ENCODE measurements at places on chromosomes 2 and 18.

DNA sequence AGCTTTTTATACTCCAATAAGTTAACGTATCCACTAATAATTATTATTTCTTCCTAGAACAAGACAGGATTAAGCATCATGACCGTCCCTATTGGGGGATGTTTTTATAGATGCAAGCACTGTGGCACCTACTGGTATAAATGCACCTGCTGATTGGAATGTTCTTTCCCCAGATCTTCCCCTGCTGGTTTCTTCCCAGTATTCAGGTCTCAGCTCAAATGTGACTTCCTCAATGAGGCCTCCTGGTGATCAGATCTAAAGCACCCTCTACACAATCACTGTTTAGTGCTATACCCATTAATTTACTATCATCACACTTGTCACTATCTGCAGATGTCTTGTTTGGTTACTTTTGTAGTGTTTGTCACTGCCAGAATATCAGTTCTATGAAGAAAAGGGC is 3.9 kb upstream of the TYMS start:
- no peak for DNase-seq

GRCh38 chr2:85930129-85931124 is 41.6 kb upstream of the ST3GAL5 start:
- DNase-seq: no peak

DNA sequence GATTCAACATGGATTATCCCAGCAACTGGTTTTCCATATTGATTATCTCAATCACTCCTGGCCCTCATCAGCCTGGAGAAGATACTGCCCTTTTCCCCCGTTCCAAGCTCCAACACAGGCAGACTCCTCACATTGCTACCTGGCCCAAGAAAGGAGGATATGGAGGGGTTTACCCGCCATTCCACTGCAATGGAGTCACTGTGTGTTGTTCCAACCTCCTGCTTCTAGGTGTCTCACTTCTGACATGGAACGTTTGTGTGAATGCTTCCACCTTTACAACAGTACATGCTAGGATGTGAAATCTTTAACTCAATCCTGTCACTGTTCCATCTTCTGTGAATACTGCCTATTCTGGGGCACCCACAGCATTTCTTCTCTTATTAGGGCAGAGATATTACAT is 36.7 kb downstream of the RMP24 start:
- DNase-seq: no peak

DNA sequence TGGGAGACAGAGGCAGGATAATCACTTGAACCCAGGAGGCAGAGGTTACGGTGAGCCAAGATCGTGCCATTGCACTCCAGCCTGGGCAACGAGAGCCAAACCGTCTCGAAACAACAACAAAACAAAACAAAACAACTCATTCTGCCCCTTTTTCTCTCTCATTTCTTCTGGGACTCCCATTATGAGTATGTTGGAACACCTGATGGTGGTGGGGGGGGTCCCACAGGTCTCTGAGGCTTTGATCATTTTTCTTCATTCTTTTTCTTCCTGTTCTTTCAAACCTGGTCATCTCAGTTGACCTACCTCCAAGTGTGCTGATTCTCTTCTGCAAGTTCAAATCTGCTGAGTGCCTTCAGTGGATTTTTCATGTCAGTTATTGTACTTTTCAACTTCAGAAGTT is 8.2 kb upstream of the FAM161A start:
- DNase-seq: no peak

- DNase-seq: no peak
Observed at GRCh38 chr2:48711343-48711742, 44.2 kb downstream of the LHCGR start.

- no peak for DNase-seq
Observed at GRCh38 chr2:117958186-117958585, 55.7 kb downstream of the CCDC93 start.

DNA sequence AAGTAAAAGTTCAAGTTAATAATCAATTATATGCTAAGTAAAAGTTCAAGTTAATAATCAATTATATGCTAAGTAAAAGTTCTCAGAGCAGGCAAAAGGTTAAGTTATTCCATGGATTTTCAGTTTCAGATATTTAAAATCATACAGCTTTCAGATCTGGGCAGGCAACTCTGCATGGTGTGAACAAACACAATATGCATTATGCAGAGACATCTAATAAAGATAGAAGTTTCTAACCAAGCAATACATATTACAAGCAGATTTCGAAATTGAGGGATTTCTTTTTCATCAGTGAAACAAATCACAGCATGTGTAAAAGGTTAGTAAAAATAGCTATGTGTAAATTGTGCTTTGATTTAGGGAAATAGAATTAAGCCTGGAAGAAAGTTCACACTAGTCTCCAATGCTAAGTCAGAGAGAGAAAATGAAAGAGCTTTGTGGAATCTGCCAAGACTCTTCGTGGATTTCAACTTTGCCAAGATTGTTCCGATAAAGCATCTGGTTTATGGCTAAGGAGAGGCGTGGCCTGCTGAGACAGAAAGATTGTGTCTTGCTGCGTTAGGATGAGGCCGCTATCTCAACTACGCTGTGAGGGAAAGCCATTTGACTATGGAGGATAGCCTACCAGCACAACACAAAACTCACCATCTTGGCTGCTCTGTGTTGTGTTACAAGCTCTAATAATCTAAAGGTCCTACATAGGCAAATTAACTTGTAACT is 60.1 kb upstream of the SLC16A14 start:
- DNase-seq: no peak

DNA sequence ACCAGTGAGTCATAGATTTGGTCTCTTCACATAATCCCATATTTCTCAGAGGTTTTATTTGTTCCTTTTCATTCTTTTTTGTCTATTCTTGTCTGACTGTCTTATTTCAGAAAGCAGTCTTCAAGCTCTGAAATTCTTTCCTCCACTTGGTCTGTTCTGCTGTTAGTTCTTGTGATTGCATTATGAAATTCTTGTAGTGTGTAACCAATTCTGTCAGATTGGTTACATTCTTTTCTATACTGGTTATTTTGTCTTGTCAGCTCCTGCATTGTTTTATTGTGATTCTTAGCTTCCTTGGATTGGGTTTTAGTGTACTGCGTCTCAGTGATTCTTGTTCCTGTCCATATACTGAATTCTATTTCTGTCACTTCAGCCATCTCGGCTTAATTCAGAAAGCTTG is 18.6 kb downstream of the EHBP1 start:
- no peak for DNase-seq

DNA sequence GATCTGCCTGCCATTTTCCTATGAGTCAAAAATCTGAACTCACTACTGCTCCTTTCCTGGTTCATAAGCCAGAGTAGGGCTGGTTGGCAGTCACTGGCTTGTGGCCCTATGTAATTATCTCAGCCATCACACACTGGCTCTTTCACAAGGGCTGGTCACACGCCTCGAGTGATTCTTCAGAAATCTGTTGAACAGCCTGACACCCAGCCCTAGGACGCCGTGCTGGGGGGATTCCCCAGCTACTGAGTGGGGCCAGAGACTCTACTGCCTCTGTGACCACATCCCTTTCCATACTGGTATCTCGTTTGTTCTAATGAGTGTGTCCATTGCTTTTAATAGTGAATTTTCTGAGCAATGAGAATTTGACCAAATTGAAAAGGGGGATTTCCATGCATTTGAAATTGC is 45.8 kb upstream of the RBM44 start:
- peak; percentile 59 for DNase-seq

GRCh38 chr2:71615767-71616730 is 162.7 kb downstream of the DYSF start:
- no peak for DNase-seq

DNA sequence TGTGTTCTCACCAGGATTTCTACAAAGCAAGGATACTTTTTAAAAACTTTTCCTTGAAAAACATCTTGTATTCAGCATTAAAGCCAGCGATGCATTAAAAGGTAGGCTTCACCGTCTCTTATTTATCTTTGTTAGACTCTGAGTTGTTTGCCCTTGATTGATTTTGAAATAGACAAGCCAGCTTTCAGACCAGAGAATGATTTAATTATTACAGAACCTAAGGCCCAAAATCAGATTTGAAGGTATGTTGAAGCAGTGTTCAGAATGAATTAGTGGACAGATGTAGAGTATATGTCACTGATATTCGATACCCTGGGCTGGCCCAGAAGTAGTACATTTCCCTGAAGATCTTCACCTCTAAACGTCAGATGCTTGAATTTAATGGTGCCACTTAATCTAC is 136.4 kb downstream of the THSD7B start:
- DNase-seq: no peak

DNA sequence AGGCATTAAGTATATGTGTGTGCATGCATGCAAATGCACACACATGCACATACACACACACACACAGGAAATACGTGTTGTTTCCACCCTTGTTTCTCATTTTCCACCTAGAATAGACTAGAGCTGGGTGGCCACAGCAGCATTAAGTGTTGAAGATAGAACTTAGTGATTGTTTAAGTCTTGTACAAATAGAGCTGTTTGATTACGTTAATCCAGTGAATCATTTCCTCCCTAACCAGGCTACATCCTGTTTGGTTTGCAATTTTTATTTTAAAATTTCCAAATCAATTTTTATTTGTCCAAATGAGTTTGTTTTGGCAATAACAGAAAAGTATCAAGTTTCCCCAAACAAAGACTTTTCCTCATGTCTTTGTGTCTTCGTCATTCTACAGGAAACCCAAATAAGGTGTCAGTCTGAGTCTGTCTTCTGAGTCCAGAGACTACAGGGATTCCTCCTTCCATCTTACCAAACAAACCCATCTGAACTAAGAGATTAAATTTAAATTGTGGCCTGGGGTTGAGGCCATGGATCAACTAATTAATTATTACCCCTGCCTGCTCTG is 74.6 kb upstream of the GALNT5 start:
- no peak for DNase-seq

DNA sequence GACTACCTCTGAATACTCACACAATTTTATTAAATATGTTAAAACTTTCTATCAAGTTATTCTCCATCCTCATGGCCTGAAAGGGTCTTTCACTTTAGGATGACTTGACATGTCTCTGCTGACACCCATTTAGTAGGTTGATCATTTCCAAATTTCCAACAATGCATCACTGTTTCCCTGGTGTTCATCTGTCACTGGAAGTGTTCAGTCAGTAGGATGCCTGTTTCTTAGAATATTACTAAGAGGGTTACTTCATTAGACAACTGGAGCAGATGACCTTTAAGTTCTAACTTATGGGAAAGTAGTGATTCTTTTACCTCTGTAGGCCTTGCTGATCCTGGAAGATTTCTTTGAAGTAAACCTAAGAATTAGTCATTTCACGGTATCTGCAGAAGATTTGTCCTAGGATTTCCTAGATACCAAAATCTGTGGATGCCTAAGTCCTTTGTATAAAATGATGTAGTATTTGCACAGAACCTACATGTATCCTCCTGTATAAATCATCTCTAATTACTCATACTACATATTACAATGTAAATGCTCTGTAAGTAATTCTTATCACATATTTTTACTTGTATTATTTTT is 77.7 kb downstream of the MAP3K20 start:
- no peak for DNase-seq

DNA sequence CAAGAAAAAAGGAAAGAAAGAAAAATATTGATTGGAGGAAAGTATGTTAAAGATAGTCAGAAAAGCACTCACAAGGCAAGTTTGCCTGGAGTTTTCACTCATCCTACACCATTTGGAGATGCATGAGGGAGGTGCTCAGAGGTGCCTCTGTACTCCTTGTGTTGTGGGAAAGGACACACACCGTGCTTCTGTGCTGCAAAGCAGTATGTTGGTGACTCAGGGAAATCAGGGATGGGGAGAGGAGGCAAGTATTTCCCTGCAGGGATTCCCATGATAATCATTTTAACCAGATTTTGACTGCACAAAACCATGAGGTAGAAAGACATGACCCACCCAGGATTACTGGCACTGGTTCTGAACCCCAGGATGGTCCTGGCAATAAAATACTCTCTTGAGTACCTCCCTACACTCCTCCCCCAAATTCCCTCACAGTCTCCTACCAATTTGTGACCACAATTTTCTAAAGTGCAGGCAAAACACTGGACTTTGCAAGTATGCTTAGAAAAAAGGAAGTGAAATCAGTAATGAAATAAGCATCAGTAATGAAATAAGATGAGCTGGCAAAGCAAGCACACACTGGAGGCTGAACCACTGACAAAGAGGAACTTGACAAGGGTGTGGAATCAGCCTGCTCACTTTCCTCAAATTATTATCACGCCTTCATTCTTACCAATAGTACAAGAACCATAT is 155.5 kb upstream of the ACVR2A start:
- DNase-seq: peak; percentile 57

DNA sequence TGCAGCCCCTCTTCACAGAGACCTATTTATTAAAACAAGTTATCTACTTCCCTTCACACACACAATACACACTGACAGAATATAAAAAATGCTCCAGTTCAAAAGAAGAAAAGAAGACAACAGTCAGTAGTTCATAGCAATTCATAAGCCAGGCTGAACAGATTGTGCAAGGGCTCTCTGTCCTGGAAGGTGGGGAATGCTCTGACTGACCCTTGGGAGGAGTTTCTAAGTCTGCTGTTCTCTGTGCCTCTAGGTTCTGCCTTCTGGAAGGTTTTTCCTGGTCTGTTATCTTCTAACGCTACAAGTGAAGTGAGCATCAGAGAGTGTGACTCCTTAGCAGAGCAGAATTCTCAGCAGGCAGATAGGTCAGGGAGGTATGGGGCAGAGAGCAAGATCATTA is 35.7 kb downstream of the SP3 start:
- no peak for DNase-seq

DNA sequence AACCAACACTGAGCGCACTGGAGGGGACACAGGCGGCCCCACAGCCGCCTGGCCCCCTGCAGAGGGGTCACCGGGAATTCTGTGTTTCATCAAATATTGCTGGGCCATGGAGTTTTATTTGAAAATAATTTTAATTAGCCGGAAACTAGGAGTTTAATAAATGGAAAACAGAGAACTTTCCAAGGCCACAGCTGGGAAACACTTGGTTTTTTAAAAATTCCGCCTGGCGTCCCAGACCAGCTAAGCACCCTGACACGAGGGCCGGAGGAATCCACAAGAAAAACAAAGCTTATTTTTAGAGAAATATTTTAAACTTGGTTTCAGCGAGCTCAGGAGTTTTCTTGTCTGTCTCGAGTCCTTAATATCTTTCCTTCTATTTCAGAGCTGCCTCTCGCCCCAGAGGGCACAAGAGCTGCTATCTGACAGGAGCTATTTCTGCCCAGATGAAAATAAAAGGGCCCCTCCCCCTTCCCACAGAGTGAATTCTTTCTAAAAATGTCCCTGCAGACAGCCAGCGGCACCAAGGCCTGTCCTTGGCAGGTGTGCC is 8.2 kb downstream of the ZFP36L2 start:
- DNase-seq: no peak

GRCh38 chr18:2087877-2088673 is 483.2 kb downstream of the METTL4 start:
- DNase-seq: no peak

- no peak for DNase-seq
Observed at GRCh38 chr2:11701206-11701605, 31.2 kb upstream of the NTSR2 start.

- no peak for DNase-seq
Observed at GRCh38 chr2:57902578-57902977, 144.0 kb upstream of the VRK2 start.

- no peak for DNase-seq
Observed at GRCh38 chr2:200930947-200931626, 32.4 kb downstream of the ORC2 start.

GRCh38 chr18:58223717-58224424 is 179.8 kb downstream of the NEDD4L start:
- no peak for DNase-seq
